ENCODE measurements at places on chromosomes 3 and 15.

DNA sequence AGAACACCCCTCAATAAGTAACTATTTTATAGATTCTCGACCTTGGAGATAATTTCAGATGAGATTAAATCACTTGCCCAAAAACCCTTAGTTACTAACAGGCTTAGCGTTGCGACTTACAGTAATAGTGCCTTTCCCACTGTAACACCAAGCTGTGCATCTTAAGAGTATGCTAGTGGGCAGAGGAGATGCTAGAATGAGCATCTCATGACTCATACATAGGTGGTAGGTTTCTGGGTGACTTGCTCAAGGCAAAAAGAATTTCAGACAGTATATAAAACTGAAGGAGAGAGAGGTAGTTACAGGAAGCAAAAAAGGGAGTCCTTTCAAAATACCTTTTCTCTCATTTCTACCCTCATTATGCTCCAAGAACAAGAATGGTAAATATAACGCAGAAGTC is 3.9 kb downstream of the KATNBL1 start:
- no peak for DNase-seq

DNA sequence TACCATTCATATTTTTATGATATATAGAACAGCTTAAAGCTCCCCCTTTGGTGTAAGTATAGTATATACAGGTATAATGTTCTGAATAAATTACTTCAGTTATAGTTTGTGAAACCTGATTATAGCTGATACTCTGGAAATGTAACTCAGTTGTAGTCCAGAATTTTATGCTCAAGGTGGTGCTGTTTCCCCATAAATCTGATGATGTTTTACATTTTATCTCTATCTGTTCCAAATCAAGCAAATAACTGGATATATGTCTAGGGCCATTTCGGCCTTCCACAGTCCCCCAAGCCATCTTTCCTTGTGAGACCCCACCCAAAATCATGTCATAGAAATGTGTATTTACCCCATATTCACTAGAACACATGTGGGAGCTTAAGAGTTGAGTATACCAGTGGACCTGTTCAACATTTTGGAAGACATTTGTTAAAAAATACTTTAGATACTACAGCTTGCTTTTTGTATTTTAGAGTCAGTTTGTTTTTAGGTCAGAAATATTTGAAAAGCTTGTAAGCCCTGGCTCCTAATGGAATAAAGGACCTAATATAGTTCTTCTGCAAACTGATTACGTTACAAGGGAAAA is 107.1 kb downstream of the ATG7 start:
- DNase-seq, result peak; percentile 56

- DNase-seq, result no peak
Observed at GRCh38 chr3:98038286-98038685, 3.2 kb upstream of the GABRR3 start.

GRCh38 chr15:54353726-54354125 is 375.5 kb downstream of the UNC13C start:
- DNase-seq, result no peak

- DNase-seq, result no peak
Observed at GRCh38 chr15:77746254-77747174, 113.8 kb upstream of the LINGO1 start.

DNA sequence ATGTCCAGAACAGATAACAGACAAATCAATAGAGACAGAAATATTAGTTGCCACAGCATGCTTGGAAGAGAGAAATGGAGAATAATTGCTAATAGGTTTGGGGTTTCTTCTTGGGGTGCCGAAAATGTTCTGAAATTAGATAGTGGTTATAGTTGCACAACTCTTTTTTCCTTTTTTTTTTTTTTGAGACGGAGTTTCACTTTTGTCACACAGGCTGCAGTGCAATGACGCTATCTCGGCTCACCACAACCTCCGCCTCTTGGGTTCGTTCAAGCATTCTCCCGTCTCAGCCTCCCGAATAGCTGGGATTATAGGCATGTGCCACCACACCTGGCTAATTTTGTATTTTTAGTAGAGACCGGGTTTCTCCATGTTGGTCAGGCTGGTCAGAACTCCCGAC is 163.3 kb downstream of the PLCH1 start:
- DNase-seq, result no peak

DNA sequence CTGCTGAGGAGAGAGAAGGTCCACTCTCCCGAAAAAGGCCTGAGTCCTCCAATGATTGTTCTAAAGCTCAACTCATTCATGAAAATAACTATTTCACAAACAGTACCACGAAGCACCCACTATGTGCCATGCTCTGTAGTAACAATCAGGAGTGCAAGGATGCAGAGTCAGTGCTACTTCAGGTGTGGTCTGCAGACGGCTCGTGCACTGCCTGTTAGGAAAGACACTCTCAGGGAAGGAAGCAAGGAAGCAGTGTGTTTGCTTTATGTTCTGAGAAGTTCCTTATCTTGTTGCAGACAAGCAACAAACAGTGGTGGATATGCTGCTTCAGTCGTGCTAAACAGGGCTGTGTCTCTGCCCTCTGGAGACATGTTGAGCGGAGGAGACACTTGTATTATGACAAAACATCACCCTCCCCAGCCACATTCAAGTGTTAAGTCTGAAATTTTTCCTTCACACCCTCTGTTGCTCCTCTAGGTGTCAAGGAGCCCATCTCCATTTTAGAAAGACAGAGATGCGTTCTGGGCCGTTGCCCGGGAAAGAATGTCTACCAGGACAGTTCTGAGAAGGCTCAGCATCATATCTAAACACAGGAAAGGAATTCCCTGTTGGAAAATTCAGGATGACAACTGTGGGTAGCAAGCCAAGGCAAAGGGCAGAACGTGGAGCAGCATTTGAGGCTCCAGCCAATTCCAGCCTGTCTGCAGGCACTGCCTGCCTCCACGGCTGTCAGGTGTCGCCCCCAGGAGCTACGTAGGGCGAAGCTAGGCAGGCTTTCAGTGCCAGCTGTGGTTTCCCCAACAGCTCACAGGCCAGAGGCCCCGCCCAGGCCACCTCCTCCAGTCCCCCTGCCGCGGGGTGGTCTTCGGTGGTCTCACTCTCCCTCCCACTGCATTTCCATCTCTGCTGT is 13.4 kb upstream of the ATP10A start:
- no peak for DNase-seq

GRCh38 chr3:27653803-27654558 is 68.1 kb downstream of the EOMES start:
- DNase-seq, result no peak

DNA sequence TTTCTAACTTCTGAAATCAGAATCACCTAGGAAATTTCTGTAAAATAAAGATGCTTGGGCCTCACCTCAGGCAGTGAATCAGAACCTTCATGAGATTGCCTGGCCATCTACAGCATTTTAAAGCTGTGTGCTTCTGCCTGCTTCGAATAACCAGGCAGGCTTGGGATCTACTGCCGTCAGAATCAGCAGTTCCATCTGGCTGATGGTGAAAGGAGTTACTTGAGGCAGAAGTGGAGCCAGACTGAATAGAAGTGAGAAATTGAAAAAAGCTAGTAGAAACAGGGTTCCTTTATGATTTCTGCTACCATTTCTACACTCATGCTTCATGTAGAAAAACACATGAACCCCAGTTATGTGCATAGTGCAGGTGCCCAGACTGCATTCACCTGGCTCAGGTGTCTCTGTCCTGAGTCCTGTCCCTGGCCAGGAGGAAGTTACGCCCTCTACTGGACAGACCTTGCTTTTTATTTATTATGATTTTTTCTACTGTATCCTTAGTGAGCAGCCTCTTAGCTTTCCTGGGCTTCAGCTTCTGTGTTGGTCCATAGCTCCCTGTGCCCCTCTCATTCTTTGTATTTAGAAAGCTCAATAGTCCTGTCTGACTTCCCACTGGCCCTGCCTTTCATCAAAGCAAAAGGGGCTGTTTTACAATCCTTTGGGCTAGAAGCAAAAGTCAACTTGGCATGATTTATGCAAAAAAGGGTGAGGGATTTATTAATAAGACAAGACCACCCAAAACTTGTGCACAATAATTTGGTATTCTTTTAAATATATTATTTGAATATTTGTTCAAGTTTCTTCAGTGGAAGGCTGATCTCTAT is 200.8 kb upstream of the GOLGA6L4 start:
- DNase-seq, result no peak

DNA sequence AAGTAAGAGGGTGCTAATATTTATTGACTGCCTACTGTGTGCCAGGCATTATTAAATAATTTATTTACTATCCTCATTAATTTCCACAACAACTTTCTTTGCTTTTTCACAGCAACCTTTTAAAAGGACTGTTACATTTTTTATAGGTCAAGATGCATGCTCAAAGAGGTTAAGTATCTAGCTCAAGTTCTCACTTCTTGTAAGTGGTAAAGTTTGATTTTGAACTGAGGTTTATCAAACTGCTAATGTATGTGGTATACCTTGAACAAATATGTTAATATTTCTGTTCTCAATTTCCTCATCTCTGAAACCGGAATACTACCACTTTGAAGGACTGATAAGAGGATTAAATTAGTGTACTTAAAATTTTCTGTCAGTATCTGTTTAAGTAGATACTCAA is 183.3 kb downstream of the AKAP13 start:
- no peak for DNase-seq

GRCh38 chr3:66082679-66083078 is 44.0 kb upstream of the MAGI1 start:
- no peak for DNase-seq

- DNase-seq, result peak; percentile 41
Observed at GRCh38 chr3:69385723-69386555, at the start of gene FRMD4B. Gene FRMD4B, minus strand, starts transcription at chr3:69386088. Its CDS starts 99 bp downstream, at chr3:69385989.

- no peak for DNase-seq
Observed at GRCh38 chr3:106588739-106589138, 719.9 kb upstream of the CBLB start.

GRCh38 chr3:158568784-158569183 is 2.2 kb upstream of the MLF1 start:
- DNase-seq, result no peak

DNA sequence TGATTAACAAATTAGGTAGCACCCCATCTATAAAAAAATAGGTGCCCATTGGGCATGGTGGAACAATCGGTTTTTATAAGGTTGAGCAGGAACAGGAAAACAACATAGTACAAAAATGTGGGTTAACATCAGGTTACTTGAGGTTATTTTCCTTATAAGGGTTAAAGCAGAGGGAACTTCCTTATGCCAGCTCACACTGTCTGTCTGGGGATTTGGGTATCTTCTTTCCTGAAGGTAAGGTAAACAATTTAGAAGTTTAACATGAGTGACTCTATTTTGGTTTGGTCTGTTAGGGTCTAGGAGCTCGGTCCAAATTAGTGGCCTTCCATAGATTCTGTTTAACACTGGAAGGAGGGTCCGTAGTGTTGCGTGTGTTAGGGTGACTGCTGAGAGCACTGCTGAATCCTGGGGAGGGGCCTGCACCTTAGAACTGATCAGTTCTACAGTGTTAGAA is 14.7 kb downstream of the CHD2 start:
- DNase-seq, result no peak

DNA sequence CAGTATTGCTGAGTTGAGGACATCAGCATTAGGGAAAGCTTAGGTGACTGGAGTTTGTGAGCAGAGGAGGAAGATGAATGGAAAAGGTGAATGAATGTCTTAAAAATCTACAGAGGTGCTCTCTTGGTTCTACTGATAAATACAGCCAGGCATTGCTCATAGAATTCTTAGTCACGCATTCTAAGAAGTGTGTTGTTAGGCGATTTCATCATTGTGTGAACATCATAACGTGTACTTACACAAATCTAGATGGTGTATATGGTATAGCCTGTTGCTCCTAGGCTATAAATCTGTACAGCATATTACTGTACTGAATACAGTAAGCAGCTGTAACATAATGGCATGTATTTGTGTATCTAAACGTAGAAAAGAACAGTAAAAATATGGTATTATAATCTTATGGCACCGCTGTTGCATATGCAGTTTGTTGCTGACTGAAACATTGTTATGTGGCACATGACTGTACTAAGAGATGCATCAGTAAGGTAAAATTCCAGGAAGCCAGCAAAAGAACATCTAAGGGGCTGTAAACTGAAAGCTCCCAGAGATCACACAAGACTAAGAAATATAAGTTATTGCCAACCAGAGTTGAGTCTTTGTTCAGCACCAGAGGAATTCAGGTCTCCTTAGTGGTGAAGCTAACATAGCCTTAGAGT is 42.9 kb upstream of the ASB14 start:
- DNase-seq, result no peak

DNA sequence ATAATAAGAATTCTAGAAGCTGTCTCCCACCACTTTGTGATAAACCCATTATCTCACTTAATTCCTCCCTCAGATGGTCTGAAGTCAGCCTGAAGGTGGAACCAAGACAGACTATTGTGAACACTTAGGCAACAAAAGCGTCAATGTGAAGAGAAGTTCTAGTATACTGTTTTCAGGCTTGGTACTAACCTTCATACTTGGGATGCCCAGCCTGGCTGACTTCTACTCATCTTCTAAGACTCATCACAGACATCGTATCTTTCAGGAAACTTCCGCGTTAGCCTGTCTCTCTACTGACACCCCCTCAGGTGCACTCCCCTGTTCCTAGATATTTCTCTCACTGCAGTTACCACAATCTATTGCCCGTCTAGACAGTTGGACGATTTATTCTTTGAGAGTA is 201.2 kb downstream of the SATB1 start:
- no peak for DNase-seq

- peak; percentile 2 for DNase-seq
Observed at GRCh38 chr3:144556392-144556791, 584.8 kb downstream of the DIPK2A start.

GRCh38 chr3:131907796-131908195 is 127.0 kb downstream of the CPNE4 start:
- DNase-seq, result no peak

- DNase-seq, result no peak
Observed at GRCh38 chr3:32325201-32325600, 66.5 kb upstream of the CMTM7 start.

- DNase-seq, result peak; percentile 91
Observed at GRCh38 chr15:64809649-64810496, 15.6 kb downstream of the PIF1 start.

DNA sequence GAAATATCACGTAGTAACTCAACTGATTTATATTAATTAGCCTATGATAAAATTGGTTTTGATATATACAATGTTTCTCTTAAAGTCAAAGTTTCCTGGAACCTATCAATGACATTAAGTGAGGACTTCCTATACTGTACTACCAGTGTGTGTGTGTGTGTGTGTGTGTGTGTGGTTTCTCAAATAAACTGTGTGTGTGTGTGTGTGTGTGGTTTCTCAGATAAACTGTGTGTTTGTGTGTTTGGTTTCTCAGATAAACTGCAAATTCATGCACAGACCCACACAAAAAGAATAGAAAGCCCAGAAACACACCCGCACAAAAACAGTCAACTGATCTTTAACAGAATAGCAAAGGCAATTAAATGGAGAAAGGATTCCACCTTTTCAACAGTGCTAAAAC is 14.5 kb upstream of the WDR5B start:
- DNase-seq, result no peak

DNA sequence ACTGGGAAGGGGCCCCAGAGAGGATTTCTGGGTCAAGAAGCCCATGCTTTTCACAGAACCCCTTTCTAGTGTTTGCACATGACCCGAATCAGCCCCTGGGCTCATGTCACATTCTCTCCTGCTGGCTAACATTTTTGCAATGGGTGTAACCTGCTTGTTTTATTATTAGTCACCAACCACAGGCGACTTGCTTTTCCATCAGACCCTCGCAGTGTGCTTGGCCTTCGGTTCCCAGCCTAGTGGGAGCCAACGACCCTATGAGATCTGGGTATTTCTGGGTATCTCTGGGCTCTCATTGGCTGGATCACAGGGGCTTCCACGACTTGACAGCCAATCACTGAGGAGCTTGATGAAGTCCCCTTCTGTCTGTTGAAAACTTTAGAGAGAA is 11.0 kb upstream of the FBLN2 start:
- DNase-seq, result peak; percentile 96

GRCh38 chr3:184440151-184440550 is 60.3 kb downstream of the CHRD start:
- DNase-seq, result no peak

Measured in AG08395 (cell line).